ENCODE measurements at places on chromosomes 2 and 18. TPM values are rescaled to one million over a fixed set of nuclear protein-coding genes. Genes with fewer than 3 reads are reported as not detected.

IMP4 gene
- 86.8 TPM for polyA plus RNA-seq

PLB1 gene
- 0.16 TPM for polyA plus RNA-seq

STPG4 gene
- not detected for polyA plus RNA-seq

FOXI3 gene
- polyA plus RNA-seq = not detected

EHD3 gene
- 4.3 TPM for polyA plus RNA-seq

INPP4A gene
- polyA plus RNA-seq = 61.4 TPM

GKN1 gene
- not detected for polyA plus RNA-seq

CRYBA2 gene
- not detected for polyA plus RNA-seq

DNAJC5G gene
- polyA plus RNA-seq = not detected

FSIP2 gene
- polyA plus RNA-seq = not detected

GAL3ST2 gene
- polyA plus RNA-seq = not detected

PPM1G gene
- polyA plus RNA-seq = 104 TPM

DLX1 gene
- not detected for polyA plus RNA-seq

SEPTIN10 gene
- polyA plus RNA-seq = 1.2 TPM

GRCh38 chr2:231411237-231411636, 15.7 kb downstream of the B3GNT7 start:
- peaks cover 13% of the 10 kb centered on the region for H3K4me1 ChIP-seq
- H3K4me3 ChIP-seq = no peak overlapping the region
- H3K36me3 ChIP-seq = no peaks in the 10 kb centered on the region
- peaks cover 15% of the 10 kb centered on the region for H3K27me3 ChIP-seq
- no peak for DNase-seq

GRCh38 chr2:73415906-73416305, 30.3 kb downstream of the ALMS1 start:
- no peak overlapping the region for H3K27ac ChIP-seq
- no peak overlapping the region for H3K4me3 ChIP-seq
- H3K4me1 ChIP-seq = no peaks in the 10 kb centered on the region
- DNase-seq = no peak
- H3K27me3 ChIP-seq = no peaks in the 10 kb centered on the region

- H3K36me3 ChIP-seq = peaks cover 13% of the 10 kb centered on the region
- H3K27ac ChIP-seq = no peak overlapping the region
- H3K27me3 ChIP-seq = no peaks in the 10 kb centered on the region
- DNase-seq = no peak
- H3K4me1 ChIP-seq = no peaks in the 10 kb centered on the region
- no peak overlapping the region for H3K4me3 ChIP-seq
Observed at GRCh38 chr2:236579048-236579745, 9.6 kb downstream of the ACKR3 start.

DNA sequence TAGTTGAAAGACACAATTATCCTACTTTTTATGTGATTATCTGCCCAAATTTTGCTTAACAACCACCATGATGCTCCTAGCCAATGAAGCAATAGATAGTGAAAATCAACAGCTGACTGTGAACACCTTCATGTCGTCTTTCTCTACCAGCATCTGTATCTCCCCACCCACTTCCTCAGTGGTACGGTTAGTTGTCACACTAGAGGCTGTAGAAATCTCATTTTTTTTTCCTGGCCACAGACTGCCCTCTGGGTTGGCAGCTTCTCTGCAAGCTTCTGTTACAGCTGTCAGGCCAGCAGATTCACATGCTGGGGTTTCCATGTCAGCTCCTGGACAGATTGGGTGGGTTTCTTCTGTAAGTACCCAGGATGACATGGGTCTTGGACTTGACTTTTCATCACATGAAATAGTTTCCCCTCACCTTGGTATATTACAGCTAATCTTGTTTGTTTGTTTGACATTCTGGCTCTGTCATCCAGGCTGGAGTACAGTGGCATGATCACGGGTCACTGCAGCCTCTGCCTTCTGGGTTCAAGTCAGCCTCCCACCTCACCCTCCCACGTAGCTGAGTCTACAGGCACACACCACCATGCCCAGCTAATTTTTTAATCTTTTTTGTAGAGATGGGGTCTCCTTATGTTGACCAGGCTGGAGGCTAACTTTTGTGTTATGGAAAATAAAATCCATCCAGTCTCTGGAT, 24.3 kb downstream of the STAT4 start:
- no peaks in the 10 kb centered on the region for H3K36me3 ChIP-seq
- no peak overlapping the region for H3K4me3 ChIP-seq
- peak; percentile 58 for DNase-seq
- H3K4me1 ChIP-seq = peaks cover 54% of the 10 kb centered on the region
- H3K27ac ChIP-seq = peak overlapping the region; percentile 4
- H3K27me3 ChIP-seq = no peaks in the 10 kb centered on the region

- DNase-seq = no peak
- no peaks in the 10 kb centered on the region for H3K27me3 ChIP-seq
- H3K4me3 ChIP-seq = no peak overlapping the region
Observed at GRCh38 chr2:135226961-135227360, 174.9 kb downstream of the RAB3GAP1 start.

DNA sequence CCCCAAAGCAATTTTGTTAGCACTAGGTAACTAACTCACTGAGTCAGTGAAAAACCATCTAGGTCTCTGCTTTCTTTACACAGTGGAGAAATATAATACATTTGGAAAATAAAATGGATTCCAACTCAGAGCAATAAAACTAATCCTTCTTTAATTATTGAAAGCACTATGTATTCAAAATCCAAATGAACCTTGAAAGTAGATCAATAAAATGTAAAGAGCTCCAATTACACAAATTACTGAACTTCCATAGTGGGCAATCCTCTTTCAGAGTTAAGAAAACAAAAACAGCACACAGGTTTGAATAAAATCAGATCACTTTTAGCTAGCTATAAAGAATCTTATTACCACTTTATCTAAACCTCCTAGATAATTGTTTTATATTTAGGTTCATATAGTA, 208.1 kb downstream of the NR4A2 start:
- H3K4me3 ChIP-seq = no peak overlapping the region
- no peaks in the 10 kb centered on the region for H3K27me3 ChIP-seq
- DNase-seq = no peak
- no peak overlapping the region for H3K27ac ChIP-seq
- H3K4me1 ChIP-seq = no peaks in the 10 kb centered on the region

GRCh38 chr2:189056200-189057106, 82.3 kb downstream of the COL3A1 start:
- H3K4me1 ChIP-seq = no peaks in the 10 kb centered on the region
- H3K4me3 ChIP-seq = no peak overlapping the region
- no peak overlapping the region for H3K27ac ChIP-seq
- DNase-seq = no peak
- no peaks in the 10 kb centered on the region for H3K27me3 ChIP-seq

GRCh38 chr2:168156661-168157060, 90.7 kb downstream of the STK39 start:
- no peaks in the 10 kb centered on the region for H3K4me1 ChIP-seq
- H3K27me3 ChIP-seq = no peaks in the 10 kb centered on the region

- H3K27me3 ChIP-seq = no peaks in the 10 kb centered on the region
- peak overlapping the region; percentile 15 for H3K27ac ChIP-seq
- H3K4me3 ChIP-seq = no peak overlapping the region
- peak; percentile 60 for DNase-seq
Observed at GRCh38 chr2:195559431-195559914, 97.6 kb upstream of the SLC39A10 start.

- no peak for DNase-seq
- H3K27ac ChIP-seq = no peak overlapping the region
- H3K36me3 ChIP-seq = no peaks in the 10 kb centered on the region
- H3K4me1 ChIP-seq = peaks cover 9% of the 10 kb centered on the region
- H3K27me3 ChIP-seq = no peaks in the 10 kb centered on the region
- no peak overlapping the region for H3K4me3 ChIP-seq
Observed at GRCh38 chr2:196635156-196635555, 4.4 kb upstream of the CCDC150 start.

GRCh38 chr2:85986121-85986520, 97.3 kb upstream of the ST3GAL5 start:
- no peak for DNase-seq
- H3K36me3 ChIP-seq = no peaks in the 10 kb centered on the region
- H3K4me3 ChIP-seq = no peak overlapping the region
- no peak overlapping the region for H3K27ac ChIP-seq

DNA sequence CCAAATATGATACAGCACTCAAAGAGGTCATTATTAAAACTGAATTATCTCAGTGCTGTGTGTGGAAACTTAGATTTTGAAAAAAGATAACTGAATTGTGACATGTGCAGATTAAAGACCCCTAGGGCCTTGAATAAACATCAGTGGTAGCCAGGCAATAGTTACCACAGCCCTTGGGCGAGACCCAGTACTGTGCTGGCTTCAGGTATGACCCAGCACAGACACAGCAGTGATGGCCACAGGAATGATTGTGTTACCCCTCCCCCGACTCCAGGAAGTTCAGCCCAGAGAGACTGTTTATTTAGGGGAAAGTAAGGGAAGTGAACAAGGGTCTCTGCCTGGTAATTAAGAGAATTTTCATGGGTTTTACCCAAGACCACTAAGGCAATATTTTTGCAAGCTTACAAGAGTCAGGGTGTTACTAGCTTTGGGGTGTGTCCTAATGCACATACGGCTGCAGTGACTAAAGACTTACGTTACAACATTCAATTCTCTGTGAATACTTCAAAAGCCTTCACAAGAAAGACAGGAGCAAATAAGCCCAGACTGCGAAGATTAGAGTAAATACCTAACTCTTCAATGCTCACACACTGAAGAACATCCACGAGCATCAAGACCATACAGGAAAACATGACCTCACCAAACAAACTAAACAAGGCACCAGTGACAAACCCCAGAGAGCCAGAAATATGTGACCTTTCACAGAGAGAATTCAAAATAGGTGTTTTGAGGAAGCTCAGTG, 28.2 kb upstream of the ITGAV start:
- no peaks in the 10 kb centered on the region for H3K36me3 ChIP-seq
- H3K4me1 ChIP-seq = no peaks in the 10 kb centered on the region
- no peak for DNase-seq
- H3K4me3 ChIP-seq = no peak overlapping the region
- no peak overlapping the region for H3K27ac ChIP-seq
- H3K27me3 ChIP-seq = no peaks in the 10 kb centered on the region

DNA sequence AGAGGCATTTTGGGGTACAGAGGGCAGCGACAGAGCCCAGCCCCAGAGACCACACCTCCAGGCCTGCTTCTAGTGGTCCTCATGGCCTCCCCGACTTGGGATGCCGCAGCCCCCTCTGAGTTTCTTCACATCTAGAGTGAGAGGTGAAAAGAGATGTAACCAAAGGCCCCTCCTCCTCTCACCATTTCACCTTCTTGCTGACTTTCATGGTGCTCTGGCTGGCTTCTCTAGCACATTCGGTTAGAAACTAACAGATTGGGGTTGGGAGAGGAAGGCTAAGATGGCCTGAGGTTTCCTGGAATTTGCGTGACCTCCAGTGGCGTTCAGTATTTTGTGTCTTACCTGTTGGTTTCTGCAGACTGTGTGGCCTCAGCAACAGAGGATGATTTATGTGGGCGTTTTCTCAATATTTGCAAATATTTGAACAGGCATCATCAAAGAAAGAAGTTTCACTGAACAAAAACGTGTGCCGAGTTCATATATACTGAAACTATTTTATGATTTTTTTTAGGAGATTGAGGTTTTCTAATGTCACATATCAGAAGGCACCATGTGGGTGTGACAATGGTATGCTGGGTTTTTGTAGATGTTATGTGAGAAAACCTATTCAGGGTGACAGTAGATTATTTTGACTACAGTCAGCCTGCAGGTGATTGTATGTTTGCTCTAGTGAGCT, 69.9 kb upstream of the BCL2L11 start:
- peaks cover 9% of the 10 kb centered on the region for H3K4me1 ChIP-seq
- H3K36me3 ChIP-seq = no peaks in the 10 kb centered on the region
- DNase-seq = no peak

DNA sequence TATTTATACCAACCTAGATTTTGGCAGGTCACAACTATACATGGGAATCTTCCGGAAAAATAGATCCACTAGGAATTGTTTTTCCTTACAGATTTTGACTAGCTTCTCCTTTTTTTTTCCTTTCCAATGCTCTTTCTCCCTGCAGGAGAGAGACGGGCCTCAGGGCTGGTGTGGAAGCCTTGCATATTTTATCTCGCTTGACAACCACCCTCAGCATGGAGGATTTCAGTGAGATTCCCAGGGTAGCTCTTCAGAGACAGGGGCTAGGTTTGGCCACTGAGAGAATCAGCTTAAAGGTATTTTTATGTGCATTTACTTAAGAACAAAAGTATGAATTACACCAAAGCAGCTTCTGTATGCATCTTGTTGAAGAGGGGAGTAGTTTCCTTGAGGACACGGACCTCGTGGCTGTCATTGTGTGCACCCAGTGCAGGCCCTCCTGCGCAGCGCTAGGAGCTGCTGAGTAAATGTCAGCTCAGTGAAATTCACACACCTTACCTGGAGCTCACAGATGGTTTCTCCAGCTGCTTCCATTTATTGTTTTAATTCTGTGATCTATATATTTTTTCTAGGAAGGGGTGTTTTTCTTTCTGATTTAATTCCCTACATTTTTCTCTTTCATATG, 54.4 kb downstream of the TRAPPC12 start:
- H3K36me3 ChIP-seq = no peaks in the 10 kb centered on the region
- H3K4me3 ChIP-seq = no peak overlapping the region
- DNase-seq = no peak
- no peak overlapping the region for H3K27ac ChIP-seq

DNA sequence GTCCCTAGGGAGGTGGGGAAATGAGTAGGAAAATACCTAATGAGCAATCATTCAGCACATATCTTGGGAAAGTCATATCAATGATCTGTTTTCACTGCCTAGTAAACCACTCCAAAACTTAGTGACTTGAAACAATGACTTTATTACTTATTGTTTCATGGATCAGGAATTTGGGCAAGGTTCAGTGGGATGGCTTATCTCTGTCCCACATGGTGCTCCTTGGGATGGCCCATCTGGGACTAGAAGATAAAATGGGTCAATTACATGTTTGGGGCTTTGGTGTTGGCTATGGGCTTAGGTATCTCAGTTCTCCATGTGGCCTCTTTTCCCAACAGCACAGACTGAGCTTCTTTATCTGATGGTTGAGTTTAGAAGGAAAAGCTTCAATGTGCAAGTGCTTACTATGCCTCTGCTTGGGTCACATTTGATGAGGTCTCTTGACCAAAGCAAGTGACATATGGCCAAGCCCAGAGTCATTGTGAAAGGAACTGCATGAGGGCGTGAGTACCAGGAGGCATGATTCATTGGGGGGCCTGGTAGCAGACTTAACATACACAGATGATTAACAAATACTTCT, 218.1 kb upstream of the TNP1 start:
- no peaks in the 10 kb centered on the region for H3K4me1 ChIP-seq
- no peaks in the 10 kb centered on the region for H3K36me3 ChIP-seq

GRCh38 chr2:210428393-210429179, 48.0 kb downstream of the LANCL1 start:
- H3K4me3 ChIP-seq = no peak overlapping the region
- no peak overlapping the region for H3K27ac ChIP-seq
- H3K4me1 ChIP-seq = no peaks in the 10 kb centered on the region
- peaks cover 10% of the 10 kb centered on the region for H3K36me3 ChIP-seq
- no peak for DNase-seq

- no peak overlapping the region for H3K4me3 ChIP-seq
- no peaks in the 10 kb centered on the region for H3K4me1 ChIP-seq
- no peak for DNase-seq
- H3K36me3 ChIP-seq = no peaks in the 10 kb centered on the region
- no peak overlapping the region for H3K27ac ChIP-seq
Observed at GRCh38 chr2:126945118-126945517, 46.4 kb downstream of the TEX51 start.

Measured in CD8-positive, alpha-beta memory T cell (primary cell).